Smooth muscle cell of the umbilical artery (primary cell): ENCODE measurements at places on chromosomes 16 and 17. TPM values are rescaled to one million over a fixed set of nuclear protein-coding genes. Genes with fewer than 3 reads are reported as not detected.

Gene WWP2
- total RNA-seq: 11.0 and 24.2 TPM in 2 replicates

Gene EPX
- total RNA-seq: not detected in 2 replicates

Gene SPATA2L
- total RNA-seq: 9.5 and 16.9 TPM in 2 replicates

Gene NPIPB13
- total RNA-seq: 1.4 and 1.8 TPM in 2 replicates

Gene GINS3
- total RNA-seq: 0.89 and 3.1 TPM in 2 replicates
